Effector memory CD8-positive, alpha-beta T cell (primary cell): ENCODE measurements at places on chromosomes 7 and 10.

DNA sequence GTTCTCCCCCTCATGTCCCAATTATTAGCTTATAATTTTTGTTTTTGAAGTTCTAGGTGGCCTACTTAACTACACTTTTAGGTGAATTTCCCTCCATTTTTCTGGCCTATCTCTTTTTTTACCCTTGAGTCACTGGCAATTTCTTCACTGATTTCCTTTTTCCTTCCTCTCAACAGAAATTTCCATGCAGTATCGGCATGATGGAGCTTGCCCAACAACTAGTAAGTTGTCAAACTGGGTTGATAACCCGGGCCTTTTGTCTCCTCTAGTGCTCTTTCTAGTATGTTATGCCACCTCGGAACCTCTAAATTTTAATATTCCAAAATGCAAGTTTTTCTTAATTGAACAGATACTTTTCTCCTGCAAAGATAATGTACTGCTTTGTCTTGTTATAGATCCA is 147.1 kb downstream of the MLLT10 start:
- no peak for DNase-seq

DNA sequence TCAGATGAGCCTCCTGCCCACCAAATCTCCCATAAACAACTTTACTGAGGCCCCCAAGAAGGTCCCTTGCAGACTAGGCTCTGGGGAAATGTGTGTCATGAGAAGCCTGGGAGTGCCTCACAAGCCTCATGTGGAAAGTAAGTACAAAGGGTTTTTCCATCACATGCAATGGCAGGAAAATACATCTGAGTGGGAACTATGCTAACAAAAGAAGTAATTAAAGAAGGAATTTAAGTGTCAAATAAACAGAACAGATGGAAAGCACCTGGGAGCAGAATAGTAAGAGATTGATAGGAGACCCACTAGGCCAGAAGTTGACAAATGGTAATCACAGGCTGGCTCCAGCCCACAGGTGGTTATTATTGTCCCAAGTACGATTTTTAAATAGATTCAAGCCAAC is 20.5 kb downstream of the GSAP start:
- DNase-seq: no peak

DNA sequence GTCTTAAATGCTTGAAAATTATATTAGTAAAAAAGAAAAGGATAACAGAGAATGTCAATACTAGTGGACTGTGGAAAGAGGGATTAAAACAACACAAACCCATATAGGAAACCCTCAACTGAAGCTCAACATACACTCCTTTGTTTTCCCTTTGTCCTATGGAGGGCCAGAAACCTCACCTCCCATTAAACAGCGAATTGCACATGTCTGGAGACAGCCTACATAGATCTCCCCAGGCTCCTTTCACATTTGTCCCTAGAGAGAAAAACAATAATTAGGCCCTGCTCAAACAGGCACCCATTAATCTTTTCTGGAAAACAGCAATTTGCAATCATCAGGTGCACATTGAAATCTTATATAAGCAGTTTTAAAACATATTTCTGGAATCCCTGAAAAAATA is 87.6 kb upstream of the SEMA3D start:
- no peak for DNase-seq

- DNase-seq: no peak
Measured at GRCh38 chr10:100282907-100283306, 3.6 kb downstream of the BLOC1S2 start.

- no peak for DNase-seq
Measured at GRCh38 chr10:63812501-63812900, 291.3 kb downstream of the REEP3 start.

GRCh38 chr7:157438121-157439025 is 101.6 kb downstream of the DNAJB6 start:
- DNase-seq: no peak

DNA sequence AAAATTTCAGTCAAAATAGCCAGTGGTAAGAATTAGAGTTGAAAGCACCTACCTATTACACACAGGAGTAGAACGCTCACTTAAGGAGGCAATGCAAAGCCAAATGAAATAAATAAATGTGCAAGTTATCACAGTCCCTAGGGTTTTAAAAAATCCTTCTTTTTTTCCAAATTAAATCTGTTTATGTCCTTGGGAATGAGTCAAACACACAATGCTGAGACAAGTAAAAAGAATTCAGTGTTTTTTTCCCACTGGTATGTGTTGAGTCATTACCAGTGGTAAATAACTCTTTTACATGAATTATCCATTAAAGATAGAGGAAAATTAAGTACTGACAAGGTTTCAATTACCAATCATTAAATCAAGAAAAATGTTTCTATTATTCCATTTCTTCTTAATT is 438.6 kb downstream of the TNS3 start:
- no peak for DNase-seq

DNA sequence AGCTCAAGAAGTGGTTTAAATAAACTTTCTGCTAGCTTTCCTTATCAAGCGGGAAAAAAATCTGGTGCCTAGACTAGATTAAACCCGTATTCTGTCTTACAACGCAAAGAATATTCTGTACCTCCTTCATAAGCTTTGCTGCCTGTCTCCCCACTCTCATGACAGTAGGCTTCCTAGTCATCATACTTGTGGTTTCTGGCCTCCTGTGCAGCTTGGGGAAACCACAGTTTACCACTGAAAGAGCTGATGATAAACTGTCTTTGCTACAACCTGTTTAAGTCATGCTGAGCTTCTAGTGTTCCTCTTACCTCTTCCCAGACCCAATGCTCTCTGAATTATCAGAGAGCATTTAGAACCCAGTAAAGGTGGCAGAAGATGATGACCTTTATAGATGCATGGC is 55.0 kb downstream of the PODXL start:
- DNase-seq: peak; percentile 19

GRCh38 chr7:132419542-132419941 is 156.7 kb downstream of the PLXNA4 start:
- no peak for DNase-seq

DNA sequence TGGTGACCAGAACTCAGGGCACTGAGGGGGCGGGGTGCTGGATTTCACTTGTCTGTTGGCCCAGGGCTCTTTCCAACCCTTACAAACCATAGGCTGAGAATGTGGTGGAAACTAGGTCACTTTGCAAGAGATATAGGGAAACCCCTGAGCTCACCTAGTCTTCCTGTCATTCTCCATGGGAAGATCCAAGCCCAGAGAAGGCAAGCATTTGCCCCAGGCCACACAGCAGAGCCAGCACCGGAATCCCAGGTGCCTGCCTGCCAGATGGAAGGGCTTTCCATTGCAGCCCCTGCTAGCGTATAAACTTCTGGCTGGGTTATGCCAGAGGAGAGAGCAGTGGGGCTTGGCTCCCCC is 427 bp downstream of the PYROXD2 start:
- no peak for DNase-seq

DNA sequence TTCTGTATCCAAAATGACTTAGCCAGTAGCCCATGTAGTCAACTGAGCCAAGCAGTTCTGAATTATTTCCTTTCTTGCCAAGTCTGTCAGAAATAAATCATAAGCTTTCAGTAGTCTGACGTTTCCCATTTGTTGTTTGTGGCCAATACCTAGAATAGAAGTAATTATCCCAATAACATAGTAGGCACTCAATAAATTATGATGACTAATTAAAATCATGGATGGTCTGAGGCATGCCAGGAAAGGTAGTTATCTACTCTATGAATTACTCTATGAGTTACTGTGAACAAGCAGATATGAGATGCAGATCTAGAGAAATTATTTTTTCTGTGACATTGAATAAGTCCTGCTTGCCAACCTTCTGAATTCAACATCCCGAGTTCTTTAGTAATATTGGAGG is 2.3 kb downstream of the CABCOCO1 start:
- DNase-seq: no peak

- DNase-seq: no peak
Measured at GRCh38 chr7:19900118-19900517, 126.7 kb upstream of the TMEM196 start.

DNA sequence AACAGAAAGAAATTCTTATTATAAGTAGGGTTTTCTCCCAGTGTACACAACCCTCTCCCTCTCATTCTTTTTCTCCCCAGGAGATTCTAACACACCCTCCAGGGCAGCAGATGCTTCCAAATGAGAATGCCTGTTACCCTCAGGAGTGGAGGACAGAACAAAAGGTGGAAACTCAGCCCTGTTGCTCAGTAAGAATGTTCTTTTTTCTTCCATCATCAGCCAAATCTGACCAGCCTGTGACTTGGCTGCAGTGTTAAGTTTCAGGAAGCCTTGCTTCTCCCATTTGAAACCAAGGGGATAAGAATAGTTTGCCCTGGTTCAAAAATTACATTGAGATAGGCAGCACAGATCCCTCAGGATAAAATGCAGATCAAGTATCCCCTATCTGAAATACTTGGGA is 77.5 kb upstream of the EEPD1 start:
- DNase-seq: no peak
